ENCODE measurements at places on chromosomes 16 and 17. TPM values are rescaled to one million over a fixed set of nuclear protein-coding genes. Genes with fewer than 3 reads are reported as not detected.

SMPD3 gene
- 0.15 TPM for polyA plus RNA-seq

MFAP4 gene
- 19.4 TPM for polyA plus RNA-seq

HAS3 gene
- 0.72 TPM for polyA plus RNA-seq

BFAR gene
- polyA plus RNA-seq = 52.6 TPM

OR4D1 gene
- not detected for polyA plus RNA-seq

SLC13A2 gene
- polyA plus RNA-seq = 0.03 TPM

MSLN gene
- polyA plus RNA-seq = not detected

LAT gene
- polyA plus RNA-seq = 1.3 TPM

C16orf92 gene
- not detected for polyA plus RNA-seq

CDH1 gene
- not detected for polyA plus RNA-seq

ZNF771 gene
- 13.6 TPM for polyA plus RNA-seq

CLEC3A gene
- polyA plus RNA-seq = not detected

RHBDL1 gene
- polyA plus RNA-seq = 3.6 TPM

PRM1 gene
- not detected for polyA plus RNA-seq

RBL2 gene
- 16.7 TPM for polyA plus RNA-seq

AKAP10 gene
- 6.9 TPM for polyA plus RNA-seq

ATP2A3 gene
- polyA plus RNA-seq = 5.1 TPM

STH gene
- polyA plus RNA-seq = not detected

KRT24 gene
- polyA plus RNA-seq = not detected

SULT1A2 gene
- polyA plus RNA-seq = 0.37 TPM

TEKT3 gene
- polyA plus RNA-seq = 0.30 TPM

ARL17A gene
- polyA plus RNA-seq = 4.0 TPM

POLG2 gene
- polyA plus RNA-seq = 5.9 TPM

EZH1 gene
- polyA plus RNA-seq = 23.8 TPM

UTS2R gene
- 0.11 TPM for polyA plus RNA-seq

CCDC92B gene
- 0.27 TPM for polyA plus RNA-seq

SSTR5 gene
- polyA plus RNA-seq = 1.3 TPM

HSD11B2 gene
- polyA plus RNA-seq = 0.26 TPM

TBC1D3I gene
- not detected for polyA plus RNA-seq

C16orf74 gene
- 3.7 TPM for polyA plus RNA-seq

SLC7A5 gene
- polyA plus RNA-seq = 5.4 TPM

OR2C1 gene
- not detected for polyA plus RNA-seq

NPTX1 gene
- not detected for polyA plus RNA-seq

ACSM2A gene
- polyA plus RNA-seq = not detected

Data from heart left ventricle (tissue), 16 donors.